Eye (tissue), 1 donor: ENCODE measurements at places on chromosomes 3 and 15.
A peak's percentile ranks its signal among the peaks of the same experiment; 100 is the strongest.

GRCh38 chr3:56937580-56937979 lies 122.9 kb upstream of the SPATA12 start:
- no peak for DNase-seq

- DNase-seq = no peak
Measured at GRCh38 chr3:160260587-160261270, 35.5 kb downstream of the C3orf80 start.

DNA sequence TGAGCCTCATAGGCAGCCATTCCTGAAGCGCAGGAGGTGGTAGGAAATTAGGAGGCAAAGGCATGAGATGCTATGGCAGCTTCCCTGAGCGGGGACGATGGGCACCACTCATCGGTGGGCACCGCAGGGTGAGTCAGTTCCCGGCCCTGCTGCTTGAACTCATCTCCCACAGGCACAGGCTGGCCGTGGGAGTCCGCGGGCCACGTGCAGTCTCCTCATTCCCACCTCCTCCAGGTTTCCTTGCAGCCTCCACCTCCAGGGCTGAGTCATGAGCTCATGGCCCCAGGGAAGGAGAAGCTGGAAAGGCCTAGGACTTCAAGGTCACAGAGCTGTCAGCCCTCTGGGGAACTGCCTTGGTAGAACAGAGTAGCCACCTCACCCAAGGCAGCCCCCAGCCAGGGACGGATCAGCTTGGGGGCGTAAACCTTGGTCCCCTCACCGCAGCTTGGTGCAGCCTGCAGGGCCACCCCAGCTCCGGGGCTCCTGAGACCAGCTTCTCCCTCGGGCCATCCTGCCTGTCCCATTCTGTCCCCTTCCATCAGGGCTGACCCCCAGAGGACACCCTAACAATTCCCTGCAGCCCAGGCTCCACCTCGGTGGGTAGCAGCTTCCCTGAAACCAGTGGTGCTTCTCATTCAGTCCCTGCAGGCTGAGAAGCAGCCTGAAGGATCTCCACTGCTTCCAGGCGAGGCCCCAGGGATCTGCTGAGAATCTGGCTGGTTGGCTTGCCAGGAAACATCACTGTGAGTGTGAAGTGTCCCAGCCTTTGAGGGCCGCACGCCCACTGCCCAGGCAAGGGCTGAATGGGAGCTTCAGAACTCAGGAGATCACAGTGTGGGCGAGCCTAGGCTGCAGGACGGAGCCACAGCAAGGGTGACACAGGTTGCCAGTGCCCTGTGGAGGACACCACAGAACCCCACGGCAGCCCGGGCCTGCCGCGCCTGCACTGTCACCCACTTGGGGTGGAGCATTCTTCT lies 150.7 kb upstream of the MEF2A start:
- DNase-seq = no peak

DNA sequence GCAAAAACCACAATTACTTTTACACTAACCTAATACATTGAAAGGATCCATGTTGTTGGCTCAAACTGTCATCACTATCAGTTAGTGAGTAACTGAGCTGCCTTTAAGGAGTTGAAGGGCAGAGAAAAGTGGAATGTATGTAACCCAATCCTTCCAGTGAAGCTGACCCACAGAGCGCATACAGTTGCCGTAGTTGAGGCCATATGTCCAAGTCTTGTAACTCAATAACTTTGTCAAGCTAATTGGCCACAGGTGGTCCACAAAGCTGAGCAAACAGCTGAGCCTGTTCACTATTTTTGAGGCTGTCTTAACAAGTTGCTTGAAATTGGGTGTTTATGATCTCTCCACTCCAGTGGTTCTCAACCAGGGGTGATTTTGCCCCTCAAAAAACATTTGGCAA lies 169.0 kb upstream of the SLC24A5 start:
- DNase-seq = no peak

DNA sequence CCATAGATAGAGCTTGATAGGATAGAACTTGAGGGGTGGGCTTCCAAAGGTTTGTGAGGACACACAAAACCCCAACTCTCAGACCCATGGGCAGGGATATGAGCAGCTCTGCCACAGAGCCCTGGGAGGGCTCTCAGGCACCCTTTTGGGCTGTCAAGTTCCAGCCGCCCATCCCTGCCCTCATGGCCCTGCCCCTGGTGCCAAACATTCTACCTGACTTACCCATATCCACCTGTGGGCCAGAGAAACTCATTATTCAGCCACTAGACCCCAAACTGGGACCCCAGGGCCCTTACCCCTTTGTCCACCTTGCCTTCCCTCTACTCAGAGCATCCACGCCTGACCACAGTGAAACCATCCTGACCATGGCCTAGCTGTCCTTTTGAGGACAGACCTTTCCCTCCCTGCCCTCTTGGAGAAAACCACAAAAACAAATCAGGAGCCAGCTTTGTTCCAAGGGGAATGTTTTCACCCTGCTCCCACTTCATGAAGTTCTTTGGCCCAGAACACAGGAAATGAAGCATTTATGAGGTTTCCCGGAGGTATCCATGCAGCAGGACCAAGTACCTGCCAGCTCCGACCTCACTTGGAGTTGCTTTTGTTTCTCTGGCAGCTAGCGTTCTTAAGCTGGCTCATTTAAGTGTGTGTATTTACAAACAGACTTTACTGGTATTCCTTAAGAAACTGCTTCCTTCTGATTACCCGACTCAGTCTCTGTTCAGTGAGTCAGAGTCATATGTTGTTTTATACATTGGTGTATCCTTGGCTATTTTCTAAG lies 34.2 kb upstream of the GALNT15 start:
- DNase-seq = no peak

GRCh38 chr3:193640728-193641439 lies 47.9 kb downstream of the OPA1 start:
- DNase-seq = no peak

DNA sequence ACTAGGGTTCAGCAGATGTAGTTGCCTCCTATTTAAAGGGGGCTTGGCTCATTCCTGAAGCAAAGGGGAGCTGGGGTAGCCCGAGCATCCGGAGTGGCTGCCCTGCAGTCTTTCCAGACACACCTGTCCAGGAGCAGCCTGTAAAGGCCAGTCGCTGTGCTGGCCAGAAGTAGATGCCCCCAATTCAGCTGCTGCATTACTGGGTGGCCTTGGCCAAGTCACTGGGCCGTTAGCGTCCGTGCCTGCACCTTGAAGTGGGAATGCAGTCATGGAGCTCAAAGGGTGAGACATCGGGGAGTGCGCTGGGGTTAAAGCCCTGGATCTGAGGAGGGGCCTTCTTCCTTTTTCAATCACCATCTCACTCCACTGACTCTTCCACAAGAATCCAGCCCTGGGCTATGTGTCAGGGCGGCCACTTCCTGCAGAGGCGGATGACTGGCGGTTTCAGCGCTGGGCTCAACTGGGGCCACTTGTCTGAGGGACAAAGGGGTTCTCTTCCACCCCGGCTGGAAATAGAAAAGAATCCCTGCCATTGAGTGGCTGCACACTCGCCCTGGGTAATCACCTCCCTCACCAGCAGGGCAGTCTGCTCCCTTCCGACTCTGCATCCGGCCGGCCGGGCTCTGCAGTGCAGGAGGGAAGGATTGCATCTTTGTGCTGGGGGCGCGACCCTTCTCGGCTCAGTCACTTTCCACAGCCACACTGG lies 11.8 kb downstream of the ALDH1A3 start:
- peak; percentile 44 for DNase-seq

DNA sequence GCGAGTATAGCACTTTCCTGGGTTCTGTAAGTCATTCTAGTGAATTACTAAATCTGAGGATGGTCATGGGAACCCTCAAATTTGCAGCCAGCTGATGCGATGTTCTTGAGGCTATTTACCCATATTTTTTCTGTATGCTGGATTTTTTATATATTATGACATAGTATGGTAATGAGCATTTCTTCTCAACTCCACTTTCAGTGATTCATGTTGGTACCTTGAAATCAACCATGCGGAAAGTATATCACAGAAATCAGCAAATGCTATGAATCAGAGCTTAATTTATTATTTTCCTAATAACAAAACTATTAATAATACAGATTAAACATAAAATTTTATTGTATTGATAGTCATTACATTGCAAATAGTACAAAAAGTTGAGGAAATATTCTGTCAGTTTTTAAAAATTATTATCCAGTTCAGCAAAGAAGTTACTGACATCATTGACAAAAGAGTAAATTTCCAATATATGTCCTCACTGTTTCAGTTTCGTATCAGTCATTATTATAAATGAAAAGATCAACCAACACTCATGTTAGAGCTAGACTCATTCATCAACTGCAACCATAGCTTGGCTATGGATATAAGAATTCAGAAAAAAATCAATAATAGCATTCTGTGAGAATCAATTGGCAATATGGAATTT lies 164.3 kb upstream of the SETMAR start:
- no peak for DNase-seq

DNA sequence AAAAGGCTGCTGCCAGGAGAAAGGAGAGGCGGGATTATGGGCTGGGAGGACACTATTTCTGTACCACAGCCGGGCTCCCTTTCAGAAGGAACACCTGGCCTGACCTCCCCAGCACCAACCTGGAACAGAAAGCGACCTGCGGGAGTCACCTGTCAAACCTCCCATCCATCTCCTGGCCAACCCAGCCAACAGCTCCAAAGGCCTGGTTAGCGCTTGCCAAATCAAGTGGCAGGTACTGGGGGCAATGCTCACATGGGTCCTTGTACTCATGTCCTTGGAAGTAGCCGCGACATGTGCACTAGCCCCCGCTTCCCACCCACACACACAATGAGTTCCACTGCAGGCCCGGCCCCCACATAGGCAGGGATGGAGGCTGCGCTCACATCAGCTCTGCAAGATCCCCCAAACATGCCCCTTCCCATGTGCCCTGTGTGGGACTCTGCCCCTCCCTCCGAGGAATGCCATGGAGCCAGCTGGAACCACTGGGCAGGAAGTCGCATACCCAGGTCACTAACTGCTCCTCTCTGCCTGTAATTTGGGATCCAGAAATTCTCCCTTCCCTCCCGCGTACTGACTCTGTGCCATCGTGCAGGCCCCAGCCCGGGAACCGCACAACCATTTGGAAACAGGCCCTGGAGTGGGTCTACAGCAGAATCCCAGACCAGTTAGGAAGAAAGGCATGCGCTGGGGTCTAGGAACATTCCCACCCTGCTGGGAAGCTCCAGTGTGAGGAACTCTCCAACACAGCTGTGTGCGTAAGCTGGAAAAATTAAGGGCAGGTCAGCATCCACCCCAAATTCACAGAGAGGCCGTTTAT lies 98.9 kb downstream of the LRIG1 start:
- peak; percentile 46 for DNase-seq

GRCh38 chr15:34722439-34722836 lies 32.4 kb downstream of the GJD2 start:
- no peak for DNase-seq

DNA sequence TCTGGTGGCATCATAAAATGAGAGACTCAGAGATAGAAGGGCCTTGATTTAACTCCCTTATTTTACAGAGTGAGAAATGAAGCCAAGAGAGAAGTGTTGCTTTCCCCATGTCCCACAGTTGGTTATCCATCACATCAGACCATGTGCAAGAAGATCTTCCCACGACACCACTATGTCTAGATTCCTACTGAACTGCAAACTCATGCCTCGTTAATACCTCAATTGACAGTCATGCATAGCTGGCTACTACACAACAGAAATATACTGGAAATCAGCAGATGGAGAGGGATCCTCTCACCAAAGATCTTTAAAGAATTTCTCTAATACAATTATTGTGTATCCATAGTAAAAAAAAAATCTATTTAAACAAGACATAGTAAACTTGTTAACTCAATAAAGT lies 33.3 kb downstream of the PEAK1 start:
- no peak for DNase-seq

GRCh38 chr15:100116416-100117190 lies 225.2 kb downstream of the ADAMTS17 start:
- DNase-seq = no peak

DNA sequence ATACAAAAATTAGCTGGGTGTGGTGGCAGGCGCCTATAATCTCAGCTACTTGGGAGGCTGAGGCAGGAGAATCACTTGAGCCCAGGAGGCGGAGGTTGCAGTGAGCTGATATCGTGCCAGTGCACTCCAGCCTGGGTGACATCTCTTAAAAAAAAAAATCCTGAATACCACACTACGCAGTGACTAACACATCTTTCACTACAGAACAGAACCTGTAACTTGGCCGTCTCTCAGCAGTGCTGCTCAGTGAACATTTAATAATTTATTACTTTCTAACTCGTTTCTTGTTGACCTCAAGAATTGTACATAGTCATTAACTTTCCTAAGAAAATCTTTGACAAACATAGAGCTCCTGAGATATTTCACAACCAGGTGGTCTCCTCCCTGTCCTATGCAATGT lies 3.8 kb downstream of the GREM1 start:
- no peak for DNase-seq
